ENCODE measurements at places on chromosomes 7 and 10. TPM values are rescaled to one million over a fixed set of nuclear protein-coding genes. Genes with fewer than 3 reads are reported as not detected.

- H3K27ac ChIP-seq, result no peak overlapping the region
- H3K4me1 ChIP-seq, result no peaks in the 10 kb centered on the region
- H3K27me3 ChIP-seq, result no peaks in the 10 kb centered on the region
Observed at GRCh38 chr10:125265579-125265955, 105.2 kb upstream of the CTBP2 start.

DNA sequence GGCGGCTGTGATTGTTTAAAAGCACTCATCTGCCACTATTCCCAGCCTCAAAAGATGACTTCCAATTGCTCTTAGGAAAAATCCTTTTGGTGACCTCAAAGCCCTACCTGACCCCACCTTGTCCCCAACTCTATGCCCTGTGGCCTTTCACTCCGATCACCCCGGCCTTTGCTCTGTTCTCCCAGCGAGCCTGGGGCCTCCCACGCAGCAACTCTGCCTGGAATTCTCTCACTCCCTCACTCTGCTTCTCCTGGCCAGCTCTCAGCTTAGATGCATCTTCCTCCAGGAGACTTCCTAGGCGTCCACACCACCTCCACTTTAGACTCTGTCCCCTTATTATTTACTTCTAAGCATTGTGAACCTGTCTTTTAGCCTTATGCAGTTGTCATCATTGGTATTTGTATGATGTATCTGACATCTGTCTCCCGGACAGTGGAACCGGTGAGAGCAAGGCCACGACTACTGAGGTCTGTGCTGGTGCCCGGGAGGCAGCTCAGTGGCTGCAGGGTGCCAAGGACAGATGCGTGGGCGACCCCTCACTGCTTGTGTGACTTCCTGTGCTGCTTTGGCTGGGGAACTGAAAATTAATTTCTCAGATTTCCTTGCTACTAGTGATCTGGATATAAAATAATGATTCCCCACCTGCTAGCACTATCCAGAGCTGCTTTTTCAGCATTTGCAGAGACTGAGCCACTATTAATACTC, 63.0 kb downstream of the PIP4K2A start:
- H3K4me1 ChIP-seq, result peaks cover 37% of the 10 kb centered on the region
- H3K27me3 ChIP-seq, result no peaks in the 10 kb centered on the region
- no peak for DNase-seq
- H3K27ac ChIP-seq, result no peak overlapping the region

Gene COL17A1
- 0.49 TPM for total RNA-seq

DNA sequence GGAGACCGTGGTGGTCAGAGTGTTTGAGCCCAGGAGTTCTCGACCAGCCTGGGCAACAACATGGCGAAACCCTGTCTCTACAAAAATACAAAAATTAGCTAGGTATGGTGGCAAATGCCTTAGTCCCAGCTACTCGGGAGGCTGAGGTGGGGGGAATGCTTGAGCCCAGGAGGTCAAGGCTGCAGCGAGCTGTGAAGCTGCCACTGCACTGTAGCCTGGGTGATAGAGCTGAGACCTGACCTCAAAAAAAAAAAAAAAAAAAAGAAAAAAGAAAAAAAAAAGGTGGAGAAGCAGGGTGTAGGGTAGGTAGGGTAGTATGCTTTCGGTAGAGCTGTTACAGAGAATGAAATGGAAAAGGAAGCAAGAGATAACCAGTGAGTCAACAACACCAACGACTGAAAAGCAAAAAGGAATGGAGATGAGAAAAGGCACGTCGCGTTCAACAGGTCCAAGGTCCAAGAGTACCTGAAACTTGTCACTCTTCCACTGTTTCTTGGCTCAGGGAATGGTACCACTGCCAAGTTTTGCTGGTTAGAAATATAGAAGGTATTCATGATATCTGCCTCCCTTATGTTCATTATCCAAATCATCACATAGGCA, 4.3 kb upstream of the RSBN1L start:
- no peak overlapping the region for H3K4me3 ChIP-seq
- no peaks in the 10 kb centered on the region for H3K27me3 ChIP-seq
- no peak for DNase-seq
- no peak overlapping the region for H3K27ac ChIP-seq

DNA sequence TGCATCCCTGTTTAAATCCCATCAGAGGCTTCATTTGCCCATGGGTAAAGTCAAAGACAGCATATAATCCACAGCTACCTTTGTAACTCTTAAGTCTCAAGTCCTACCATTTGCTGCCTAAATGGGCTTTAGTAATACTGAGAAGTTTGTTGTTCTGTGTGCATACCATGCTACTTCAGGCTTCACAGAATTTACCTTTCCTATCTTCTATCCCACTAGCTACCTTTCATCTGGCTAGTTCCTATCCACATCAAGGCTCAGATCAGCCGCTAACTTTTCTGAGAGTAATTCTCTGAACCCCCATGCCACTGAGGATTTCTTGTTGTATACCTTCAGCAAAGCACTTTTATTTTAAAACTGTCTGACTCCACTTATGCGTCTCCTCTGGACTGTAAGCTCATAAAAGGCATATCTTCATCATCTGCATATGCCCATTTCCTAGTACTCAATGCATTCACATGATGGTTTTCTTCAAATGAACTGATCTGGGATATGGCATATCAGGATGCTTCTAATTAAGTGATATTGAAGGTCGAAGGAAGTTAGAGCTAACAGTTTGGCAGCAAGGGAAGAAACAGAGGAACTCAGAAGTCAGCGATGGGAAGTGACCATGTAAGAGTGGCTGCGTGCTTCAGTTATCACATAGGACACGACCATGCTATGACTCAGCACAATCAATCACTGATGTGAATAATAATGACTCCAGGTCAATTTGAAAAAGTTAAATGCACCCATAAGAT, 283.9 kb upstream of the DKK1 start:
- H3K36me3 ChIP-seq, result no peaks in the 10 kb centered on the region
- H3K4me1 ChIP-seq, result no peaks in the 10 kb centered on the region
- H3K4me3 ChIP-seq, result no peak overlapping the region
- H3K27ac ChIP-seq, result no peak overlapping the region
- no peak for DNase-seq
- H3K27me3 ChIP-seq, result no peaks in the 10 kb centered on the region

- no peaks in the 10 kb centered on the region for H3K4me1 ChIP-seq
- H3K27ac ChIP-seq, result no peak overlapping the region
- H3K36me3 ChIP-seq, result peaks cover 42% of the 10 kb centered on the region
- no peak for DNase-seq
- no peaks in the 10 kb centered on the region for H3K27me3 ChIP-seq
Observed at GRCh38 chr7:66549466-66549865, 79.2 kb upstream of the KCTD7 start.

- no peaks in the 10 kb centered on the region for H3K4me1 ChIP-seq
- no peaks in the 10 kb centered on the region for H3K36me3 ChIP-seq
- no peak for DNase-seq
- no peak overlapping the region for H3K27ac ChIP-seq
- H3K27me3 ChIP-seq, result no peaks in the 10 kb centered on the region
Observed at GRCh38 chr10:94890264-94891022, 48.0 kb upstream of the CYP2C9 start.

GRCh38 chr7:157670490-157671357, 333.9 kb downstream of the DNAJB6 start:
- no peak overlapping the region for H3K27ac ChIP-seq
- H3K4me1 ChIP-seq, result no peaks in the 10 kb centered on the region
- no peak overlapping the region for H3K4me3 ChIP-seq
- no peak for DNase-seq
- H3K27me3 ChIP-seq, result no peaks in the 10 kb centered on the region

DNA sequence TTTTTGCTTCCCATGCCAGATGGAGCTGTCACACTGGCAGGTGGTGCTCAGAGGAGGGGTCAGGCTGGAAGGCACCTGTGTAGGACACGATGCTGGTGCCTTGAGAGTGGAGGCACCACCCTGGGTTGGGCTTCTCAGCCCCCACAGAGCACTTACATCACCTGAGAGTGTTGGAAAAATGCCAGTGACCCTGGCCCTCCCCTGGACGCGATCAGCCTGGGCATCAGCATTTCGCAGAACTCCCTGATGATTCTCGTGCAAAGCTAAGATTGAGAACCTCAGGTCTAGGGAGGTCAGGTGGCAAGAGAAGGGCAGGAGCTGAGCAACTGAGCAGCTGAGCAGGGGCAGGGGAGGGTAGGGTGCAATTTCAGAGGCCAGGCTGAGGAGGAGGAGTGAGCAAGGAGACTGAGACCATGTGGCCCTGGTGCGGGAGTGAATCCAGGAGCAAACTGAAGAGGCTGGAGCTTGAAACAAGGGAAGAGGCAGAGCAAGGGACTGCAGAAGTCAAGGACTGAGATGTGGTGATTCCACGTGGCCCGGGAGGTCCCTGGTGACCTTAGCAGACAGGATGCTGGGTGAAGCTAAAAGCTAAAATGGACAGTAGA, 24.7 kb upstream of the GRID1 start:
- H3K4me3 ChIP-seq, result no peak overlapping the region
- H3K36me3 ChIP-seq, result no peaks in the 10 kb centered on the region
- peaks cover 5% of the 10 kb centered on the region for H3K4me1 ChIP-seq
- no peak overlapping the region for H3K27ac ChIP-seq
- DNase-seq, result no peak
- no peaks in the 10 kb centered on the region for H3K27me3 ChIP-seq
